ENCODE measurements at places on chromosomes 11 and 22. TPM values are rescaled to one million over a fixed set of nuclear protein-coding genes. Genes with fewer than 3 reads are reported as not detected.

Gene PIWIL4
- total RNA-seq, result 3.1 TPM

Gene P2RY2
- 6.7 TPM for total RNA-seq

Gene KRTAP5-2
- total RNA-seq, result not detected

Gene APOC3
- 2,825 TPM for total RNA-seq

Gene TMEM121B
- 0.50 TPM for total RNA-seq

Gene DDI1
- not detected for total RNA-seq

Gene NLRP10
- total RNA-seq, result 1.1 TPM

Gene APOBEC3H
- not detected for total RNA-seq

Gene SUN2
- total RNA-seq, result 52.4 TPM

Gene PATE2
- total RNA-seq, result not detected

Gene MRPL17
- 71.9 TPM for total RNA-seq

Gene KRTAP5-11
- not detected for total RNA-seq

Gene SMTNL1
- not detected for total RNA-seq

Gene OR52E8
- not detected for total RNA-seq

Gene ACR
- not detected for total RNA-seq
